Aorta (tissue), 5 donors: ENCODE measurements at places on chromosomes 6 and 20. TPM values are rescaled to one million over a fixed set of nuclear protein-coding genes. Genes with fewer than 3 reads are reported as not detected.
A peak's percentile ranks its signal among the peaks of the same experiment; 100 is the strongest.

The MRAP2 gene
- 65.1 TPM for total RNA-seq

The AVP gene
- total RNA-seq = not detected

GRCh38 chr20:9660236-9660868, 146.0 kb downstream of the LAMP5 start:
- no peak overlapping the region for H3K27ac ChIP-seq
- H3K27me3 ChIP-seq = no peaks in the 10 kb centered on the region
- no peak overlapping the region for H3K4me3 ChIP-seq
- H3K36me3 ChIP-seq = no peaks in the 10 kb centered on the region
- DNase-seq = no peak

- H3K4me1 ChIP-seq = no peaks in the 10 kb centered on the region
- H3K4me3 ChIP-seq = no peak overlapping the region
- H3K27me3 ChIP-seq = no peaks in the 10 kb centered on the region
- no peak for DNase-seq
- H3K27ac ChIP-seq = no peak overlapping the region
Observed at GRCh38 chr6:8830794-8831193, 395.4 kb upstream of the SLC35B3 start.

GRCh38 chr6:158666628-158667359, 16.9 kb downstream of the SYTL3 start:
- H3K4me3 ChIP-seq = no peak overlapping the region
- H3K4me1 ChIP-seq = no peaks in the 10 kb centered on the region
- H3K36me3 ChIP-seq = no peaks in the 10 kb centered on the region
- no peak for DNase-seq

DNA sequence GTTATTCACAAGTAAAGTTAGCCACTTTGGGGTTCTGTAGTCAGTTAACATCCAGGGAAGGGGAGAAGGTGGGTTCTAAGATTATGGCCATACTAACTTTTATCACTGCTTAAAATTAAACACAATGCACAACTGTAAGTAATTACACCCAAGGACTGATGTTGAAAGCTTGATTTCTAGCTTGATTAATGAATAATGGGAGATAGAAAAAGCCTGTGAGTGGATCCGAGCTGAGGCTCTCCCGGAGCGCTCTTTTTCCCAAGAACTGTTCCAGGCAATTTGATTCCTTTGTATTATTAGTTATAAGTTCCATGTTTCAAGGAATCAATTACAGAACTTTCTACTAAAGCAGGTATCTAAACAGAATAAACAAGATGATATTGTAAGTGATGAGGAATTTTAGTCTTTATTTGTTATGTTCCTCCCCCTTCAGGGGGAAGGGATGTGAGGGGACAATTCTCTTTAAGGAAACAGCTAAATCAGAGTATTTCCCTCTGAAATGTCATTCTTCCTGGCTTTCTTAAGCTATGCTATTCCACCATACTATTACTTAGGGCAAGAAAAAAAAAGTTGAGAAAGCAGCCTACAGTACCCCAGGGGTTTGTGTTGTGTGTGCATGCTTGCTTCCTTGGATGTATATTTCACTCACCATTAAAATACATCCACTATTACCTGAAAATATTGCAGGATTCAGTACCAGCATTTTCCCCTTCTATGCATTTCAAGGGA, 3.8 kb downstream of the TSHZ2 start:
- H3K36me3 ChIP-seq = no peaks in the 10 kb centered on the region
- no peak overlapping the region for H3K4me3 ChIP-seq
- no peaks in the 10 kb centered on the region for H3K27me3 ChIP-seq
- no peak overlapping the region for H3K27ac ChIP-seq
- no peak for DNase-seq

GRCh38 chr6:141421378-141421777, 711.3 kb upstream of the GJE1 start:
- no peak overlapping the region for H3K4me3 ChIP-seq
- no peaks in the 10 kb centered on the region for H3K4me1 ChIP-seq
- H3K27ac ChIP-seq = no peak overlapping the region
- DNase-seq = no peak
- no peaks in the 10 kb centered on the region for H3K27me3 ChIP-seq
- no peaks in the 10 kb centered on the region for H3K36me3 ChIP-seq

DNA sequence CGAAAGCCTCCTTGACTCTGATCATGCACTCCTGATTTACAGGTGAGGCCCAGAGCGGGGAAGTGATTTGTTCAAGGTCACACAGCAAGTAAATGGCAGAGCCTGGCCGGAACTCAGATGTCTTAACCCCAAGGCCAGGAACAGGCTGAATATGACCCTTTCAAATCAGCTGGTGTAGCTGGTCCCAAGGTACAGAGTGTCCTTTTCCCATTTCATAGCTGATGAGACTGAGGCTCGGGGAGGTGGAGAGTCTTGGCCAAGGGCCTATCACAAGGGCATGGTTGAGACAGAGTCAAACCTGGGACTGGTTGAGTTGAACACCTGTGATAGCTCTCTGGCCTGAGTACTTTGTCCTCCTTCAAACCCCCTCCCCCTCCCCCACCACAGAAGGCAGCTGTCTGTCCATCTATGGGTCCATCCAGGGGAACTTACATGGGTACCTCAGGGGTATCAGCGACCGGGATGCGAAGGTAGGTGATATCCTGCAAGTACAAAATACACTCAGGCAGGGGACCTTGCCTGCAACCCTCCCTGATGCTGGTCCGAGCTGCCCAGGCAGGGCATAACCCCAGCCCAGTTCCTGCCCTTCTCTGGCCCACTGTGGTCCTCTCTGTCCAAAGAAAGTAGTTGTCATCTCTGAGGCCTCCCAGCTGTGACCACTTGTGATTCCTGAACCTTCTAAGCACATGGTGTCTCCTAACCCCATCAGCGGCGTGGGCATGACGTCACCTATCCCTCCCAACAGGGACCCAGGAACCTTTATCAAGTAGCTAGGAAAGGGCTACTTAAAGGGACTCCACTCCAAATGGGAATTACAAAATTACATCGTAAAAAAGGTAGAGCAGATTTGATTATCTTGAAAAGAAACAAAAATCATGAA, 5.6 kb downstream of the DUSP15 start:
- H3K36me3 ChIP-seq = no peaks in the 10 kb centered on the region
- H3K4me3 ChIP-seq = no peak overlapping the region
- H3K27me3 ChIP-seq = no peaks in the 10 kb centered on the region
- no peaks in the 10 kb centered on the region for H3K4me1 ChIP-seq
- H3K27ac ChIP-seq = no peak overlapping the region
- no peak for DNase-seq

DNA sequence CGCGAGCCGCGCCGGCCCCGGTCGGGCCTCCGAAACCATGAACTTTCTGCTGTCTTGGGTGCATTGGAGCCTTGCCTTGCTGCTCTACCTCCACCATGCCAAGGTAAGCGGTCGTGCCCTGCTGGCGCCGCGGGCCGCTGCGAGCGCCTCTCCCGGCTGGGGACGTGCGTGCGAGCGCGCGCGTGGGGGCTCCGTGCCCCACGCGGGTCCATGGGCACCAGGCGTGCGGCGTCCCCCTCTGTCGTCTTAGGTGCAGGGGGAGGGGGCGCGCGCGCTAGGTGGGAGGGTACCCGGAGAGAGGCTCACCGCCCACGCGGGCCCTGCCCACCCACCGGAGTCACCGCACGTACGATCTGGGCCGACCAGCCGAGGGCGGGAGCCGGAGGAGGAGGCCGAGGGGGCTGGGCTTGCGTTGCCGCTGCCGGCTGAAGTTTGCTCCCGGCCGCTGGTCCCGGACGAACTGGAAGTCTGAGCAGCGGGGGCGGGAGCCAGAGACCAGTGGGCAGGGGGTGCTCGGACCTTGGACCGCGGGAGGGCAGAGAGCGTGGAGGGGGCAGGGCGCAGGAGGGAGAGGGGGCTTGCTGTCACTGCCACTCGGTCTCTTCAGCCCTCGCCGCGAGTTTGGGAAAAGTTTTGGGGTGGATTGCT, 1.3 kb downstream of the VEGFA start:
- peak overlapping the region; percentile 68 for H3K4me3 ChIP-seq
- H3K36me3 ChIP-seq = no peaks in the 10 kb centered on the region
- DNase-seq = peak; percentile 90
- H3K27ac ChIP-seq = peak overlapping the region; percentile 58
- no peaks in the 10 kb centered on the region for H3K4me1 ChIP-seq

GRCh38 chr6:67889682-67889995, 745.4 kb upstream of the ADGRB3 start:
- no peaks in the 10 kb centered on the region for H3K36me3 ChIP-seq
- DNase-seq = no peak
- no peak overlapping the region for H3K4me3 ChIP-seq
- no peak overlapping the region for H3K27ac ChIP-seq

The TRAM2 gene
- total RNA-seq = 39.5 TPM

The SLC22A16 gene
- 0.55 TPM for total RNA-seq

DNA sequence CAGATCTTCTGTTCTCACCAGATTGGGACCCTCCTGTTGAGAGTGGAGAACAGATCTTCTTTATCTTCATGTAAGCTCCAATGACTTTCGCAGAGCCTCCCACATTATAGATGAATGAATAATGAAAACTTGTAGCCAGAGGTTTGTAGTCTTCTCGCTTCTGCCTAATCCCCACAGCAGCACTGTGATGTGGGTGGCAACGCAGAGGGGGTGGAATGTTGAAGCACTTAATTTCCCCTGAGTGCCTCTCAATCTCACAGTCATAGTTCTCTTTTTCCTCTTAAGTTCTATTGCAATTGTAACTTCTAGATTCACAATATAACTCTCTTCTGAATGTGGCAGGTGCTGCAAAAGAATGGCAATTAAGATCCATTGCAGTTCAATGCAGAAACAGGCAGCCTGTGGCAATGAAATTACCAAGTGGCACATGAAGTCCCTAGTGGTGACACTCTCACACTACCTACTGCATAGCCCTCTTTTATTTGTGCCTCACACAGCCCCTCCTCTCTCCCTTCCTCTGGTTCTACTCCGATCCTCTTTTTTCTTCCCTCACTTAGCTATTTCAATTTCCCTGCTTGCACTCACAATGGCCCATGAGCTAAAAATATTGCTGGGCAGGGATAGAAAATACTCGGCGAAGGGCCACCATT, 281.9 kb downstream of the UBE3D start:
- no peaks in the 10 kb centered on the region for H3K36me3 ChIP-seq
- H3K4me1 ChIP-seq = no peaks in the 10 kb centered on the region
- no peak overlapping the region for H3K27ac ChIP-seq
- H3K4me3 ChIP-seq = no peak overlapping the region
- no peaks in the 10 kb centered on the region for H3K27me3 ChIP-seq

The ZSCAN31 gene
- total RNA-seq = 10.9 TPM

DNA sequence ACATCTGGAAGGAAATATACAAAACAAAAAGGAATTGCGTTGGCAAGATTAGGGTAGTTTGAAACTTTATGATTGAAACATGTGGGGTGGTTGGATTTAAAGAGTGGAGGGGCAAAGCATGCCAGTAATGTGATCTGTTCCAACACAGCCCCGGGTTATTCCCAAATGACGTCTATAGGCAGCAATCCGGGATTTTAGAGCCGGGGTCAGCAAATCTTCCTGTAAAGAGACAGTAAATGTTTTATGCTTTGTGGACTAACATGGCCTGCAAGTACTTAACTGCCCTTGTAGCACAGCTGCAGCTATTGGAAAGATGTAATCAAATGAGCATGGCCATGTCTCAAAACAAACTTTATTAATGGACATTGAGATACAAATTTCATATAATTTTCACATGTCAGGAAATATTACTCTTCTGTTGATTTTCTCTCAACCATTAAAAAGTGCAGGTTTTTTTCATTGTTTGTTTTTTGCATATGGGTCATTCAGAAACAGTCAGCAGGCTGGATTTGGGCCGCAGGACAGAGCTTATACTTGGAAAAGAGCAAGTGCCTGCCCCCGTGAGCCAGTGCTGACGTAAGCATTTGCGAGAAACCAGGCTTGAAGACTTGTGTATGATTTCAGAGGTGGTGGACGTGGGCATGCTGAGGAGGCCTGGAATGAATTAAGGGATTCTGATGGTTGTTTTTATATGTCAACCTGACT, 136.5 kb downstream of the DOK5 start:
- H3K4me3 ChIP-seq = no peak overlapping the region
- no peaks in the 10 kb centered on the region for H3K36me3 ChIP-seq
- H3K27ac ChIP-seq = no peak overlapping the region
- no peaks in the 10 kb centered on the region for H3K27me3 ChIP-seq
- H3K4me1 ChIP-seq = no peaks in the 10 kb centered on the region
- DNase-seq = no peak

The PSMB1 gene
- 104 TPM for total RNA-seq

- H3K27ac ChIP-seq = no peak overlapping the region
- no peak for DNase-seq
- H3K36me3 ChIP-seq = no peaks in the 10 kb centered on the region
- H3K4me1 ChIP-seq = no peaks in the 10 kb centered on the region
- H3K4me3 ChIP-seq = no peak overlapping the region
- H3K27me3 ChIP-seq = no peaks in the 10 kb centered on the region
Observed at GRCh38 chr6:23305325-23305943, 736.1 kb downstream of the HDGFL1 start.

DNA sequence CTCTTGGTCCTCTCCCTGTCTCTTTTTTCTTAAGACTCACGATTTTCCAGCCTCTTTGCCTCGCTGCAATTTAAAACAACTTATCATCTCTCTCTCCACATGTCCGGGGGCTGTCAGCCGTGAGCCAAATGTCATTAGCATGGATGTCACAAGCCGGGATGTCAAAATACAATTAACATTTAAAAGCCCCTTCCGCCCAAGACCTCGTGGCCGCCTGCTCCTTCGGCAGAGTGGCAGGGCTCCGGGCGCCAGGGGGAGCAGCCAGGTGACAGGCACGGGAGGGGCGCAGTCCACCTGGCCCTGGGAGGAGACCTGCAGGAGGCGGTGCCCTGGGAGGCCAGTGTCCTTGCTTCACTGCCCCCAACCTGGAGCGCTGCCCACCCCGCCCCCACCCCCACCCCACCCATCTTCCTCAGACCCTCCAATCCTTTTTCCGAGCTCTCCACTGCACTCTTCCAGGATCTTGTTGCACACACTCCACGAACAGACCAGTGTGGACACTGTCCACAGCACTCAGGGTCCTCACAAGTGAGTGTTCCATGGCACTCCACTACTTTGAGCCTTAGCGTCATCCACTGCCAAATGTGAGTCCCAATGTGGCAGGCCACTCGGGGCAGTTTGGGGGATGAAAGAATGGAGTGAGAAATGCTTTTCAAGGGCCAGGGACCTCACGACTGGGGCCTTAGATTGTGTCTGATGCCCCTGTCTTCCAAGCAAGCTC, 5.6 kb upstream of the GRM4 start:
- peak; percentile 62 for DNase-seq
- H3K27ac ChIP-seq = no peak overlapping the region
- no peaks in the 10 kb centered on the region for H3K36me3 ChIP-seq
- peaks cover 3% of the 10 kb centered on the region for H3K27me3 ChIP-seq
